ENCODE measurements at places on chromosomes 5 and 9.

GRCh38 chr9:118529624-118530214 lies 825.5 kb downstream of the TLR4 start:
- DNase-seq = no peak

DNA sequence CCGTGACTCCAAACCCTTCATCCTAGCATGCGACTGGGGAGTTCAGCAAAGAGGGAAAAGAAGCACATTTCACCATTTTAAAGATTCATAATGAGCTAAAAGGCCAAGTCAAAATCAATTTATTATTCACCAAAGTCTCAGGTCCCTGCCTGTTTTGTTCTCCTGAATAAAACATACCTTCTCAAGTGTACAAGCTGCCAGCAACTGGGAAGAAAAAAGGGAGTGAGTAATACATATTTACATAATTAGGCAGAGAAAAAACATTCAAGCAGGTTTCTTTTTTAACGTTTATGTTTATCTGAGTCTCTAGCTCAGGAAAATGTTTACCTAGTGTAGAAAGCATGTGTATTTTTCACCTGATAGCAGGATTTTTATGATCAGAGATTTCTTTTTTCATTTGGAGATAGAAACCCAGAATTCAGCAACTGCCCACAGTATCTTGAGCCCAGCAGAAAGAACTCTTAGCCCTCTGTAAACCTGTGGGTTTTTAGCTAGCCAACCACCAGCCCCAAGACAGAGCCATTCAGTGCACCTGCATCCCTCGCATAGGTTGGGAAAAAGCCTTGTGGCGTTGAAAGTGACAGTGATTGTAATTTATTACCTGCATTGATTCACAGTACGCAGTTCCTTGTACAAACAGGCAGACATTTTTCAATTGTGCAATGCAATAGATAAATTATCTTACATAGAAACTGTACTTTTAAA lies 117.9 kb upstream of the GRIA1 start:
- DNase-seq = no peak

DNA sequence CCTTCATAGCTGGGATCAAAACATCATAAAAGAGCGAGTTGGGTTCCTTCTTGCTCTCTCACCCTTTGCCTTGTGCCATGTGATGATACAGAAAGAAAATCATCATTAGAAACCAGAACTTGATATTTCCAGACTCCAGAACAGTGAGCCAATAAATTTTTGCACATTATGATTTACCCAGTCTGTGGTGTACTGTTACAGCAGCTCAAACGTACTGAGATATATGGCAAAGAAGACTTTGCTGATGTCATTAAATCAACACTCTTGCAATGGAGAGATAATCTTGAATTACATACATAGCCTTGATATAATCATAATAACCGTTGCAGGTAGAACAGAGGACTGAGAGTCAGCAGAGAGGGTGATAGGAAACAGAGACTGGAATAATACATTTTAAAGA lies 1271.6 kb downstream of the CDH12 start:
- no peak for DNase-seq

- peak; percentile 92 for DNase-seq
Measured at GRCh38 chr5:170357955-170358444, 31.2 kb downstream of the KCNMB1 start.

Data from posterior vena cava (tissue), 2 donors.